ENCODE measurements at places on chromosomes 12 and 14.

GRCh38 chr12:100265732-100266584, 921 bp downstream of the DEPDC4 start:
- DNase-seq = no peak

DNA sequence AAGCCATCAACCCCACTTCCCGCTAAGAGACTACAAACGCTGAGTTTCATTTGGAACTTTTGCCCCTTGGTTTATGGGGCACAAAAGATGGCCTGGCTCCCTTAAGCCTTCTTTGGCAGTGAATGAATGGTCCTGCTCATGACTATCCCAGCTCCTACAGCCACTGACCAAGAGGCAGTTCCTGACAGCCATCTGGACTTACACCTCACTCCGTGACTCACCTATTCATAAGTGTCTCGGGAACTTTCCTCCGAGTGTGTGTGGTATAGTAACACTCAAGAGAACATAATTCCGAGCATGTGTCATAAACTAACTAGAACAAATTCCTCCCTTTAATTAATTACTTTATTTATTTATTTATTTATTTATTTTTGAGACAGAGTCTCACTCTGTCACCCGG, 51.9 kb upstream of the NUDT4 start:
- DNase-seq = no peak

GRCh38 chr12:62817556-62818271, 117.2 kb downstream of the PPM1H start:
- no peak for DNase-seq

- no peak for DNase-seq
Measured at GRCh38 chr12:55707841-55708694, at the start of gene ITGA7. Gene ITGA7, minus strand, starts transcription at chr12:55707904. Its CDS starts 222 bp downstream, at chr12:55707682.

DNA sequence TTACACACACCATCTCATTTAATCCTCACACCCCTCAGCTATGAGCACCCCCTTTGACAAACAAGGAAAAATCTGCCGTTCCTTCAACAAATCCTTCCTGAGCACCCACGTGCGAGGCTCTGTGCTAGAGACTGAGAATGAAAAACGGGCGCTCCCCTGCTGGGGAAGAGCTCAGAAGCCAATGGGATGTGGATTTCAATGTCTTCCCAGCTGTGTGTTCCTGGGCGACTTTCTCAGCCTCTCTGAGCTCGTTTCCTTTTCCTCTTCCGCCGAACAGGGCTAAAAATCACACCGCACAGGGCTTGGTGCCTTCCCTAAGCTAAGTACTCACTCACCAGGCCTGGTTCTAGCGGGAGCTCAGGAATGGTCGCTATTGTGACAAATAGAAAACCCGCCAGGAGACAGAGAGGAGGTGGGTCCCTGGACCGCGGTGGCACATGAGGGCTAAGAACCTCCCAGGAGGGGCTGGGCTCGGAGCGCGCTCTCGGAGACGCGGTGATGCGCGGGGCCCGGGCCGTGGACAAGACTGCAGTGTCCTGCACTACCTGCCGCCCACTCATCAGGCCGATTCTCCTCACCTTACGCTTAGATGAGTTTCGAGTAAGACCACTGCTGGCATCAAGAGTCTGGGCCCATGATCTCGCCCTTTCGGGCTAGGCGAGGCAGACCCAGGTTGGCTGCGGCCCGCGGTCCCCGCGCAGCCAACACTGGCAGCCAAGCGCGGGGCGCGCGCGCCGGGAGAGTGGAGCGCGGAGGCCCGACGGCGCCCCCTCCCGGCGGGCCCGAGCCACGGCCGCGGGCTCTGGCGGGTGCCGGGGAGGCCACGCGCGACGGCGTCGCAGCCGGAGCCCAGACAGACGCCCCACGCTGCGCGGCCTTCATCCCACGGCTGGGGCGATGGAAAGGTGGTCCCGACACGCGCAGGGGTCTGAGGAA, 17.0 kb downstream of the ZDHHC22 start:
- no peak for DNase-seq

DNA sequence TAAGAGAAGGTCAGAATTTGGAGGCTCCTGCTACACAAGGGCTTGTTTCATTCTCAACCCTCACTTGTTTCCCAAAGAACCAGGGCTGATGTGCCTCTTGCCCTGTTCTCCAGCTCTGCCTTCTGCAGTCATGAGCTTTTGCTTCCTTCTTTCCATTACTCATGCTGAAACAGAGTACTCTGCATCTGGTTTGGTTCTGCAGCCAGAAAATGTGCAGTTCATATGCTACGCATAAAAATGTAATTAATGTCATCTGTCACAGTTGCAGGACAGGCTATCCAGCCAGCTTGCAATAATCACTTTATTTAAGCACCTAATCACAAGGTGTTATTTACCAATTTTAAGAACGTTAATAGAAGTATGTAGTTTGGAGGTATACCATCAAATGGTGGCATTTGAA, 150.2 kb downstream of the SRGAP1 start:
- no peak for DNase-seq

DNA sequence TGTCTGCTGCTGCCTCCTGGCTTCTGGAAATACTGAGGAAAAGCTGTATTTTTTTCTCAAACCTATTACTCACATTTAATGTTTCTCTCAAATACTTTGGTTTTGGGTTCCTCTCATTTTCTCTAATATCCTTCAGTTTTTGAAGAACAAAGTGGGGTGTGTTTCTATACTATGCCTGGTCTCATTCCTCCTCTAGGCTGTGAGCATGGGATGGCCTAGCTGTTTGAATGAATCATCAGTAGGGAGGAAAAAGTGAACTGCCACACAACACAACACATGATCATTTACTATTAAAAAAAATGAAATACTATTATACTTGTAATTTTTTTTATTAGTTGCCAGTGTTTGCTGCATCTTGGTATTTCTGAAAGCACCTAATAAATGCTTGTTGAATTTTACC, 11.3 kb upstream of the SMCO3 start:
- DNase-seq = no peak

- no peak for DNase-seq
Measured at GRCh38 chr12:132451172-132451835, 38.6 kb upstream of the FBRSL1 start.

DNA sequence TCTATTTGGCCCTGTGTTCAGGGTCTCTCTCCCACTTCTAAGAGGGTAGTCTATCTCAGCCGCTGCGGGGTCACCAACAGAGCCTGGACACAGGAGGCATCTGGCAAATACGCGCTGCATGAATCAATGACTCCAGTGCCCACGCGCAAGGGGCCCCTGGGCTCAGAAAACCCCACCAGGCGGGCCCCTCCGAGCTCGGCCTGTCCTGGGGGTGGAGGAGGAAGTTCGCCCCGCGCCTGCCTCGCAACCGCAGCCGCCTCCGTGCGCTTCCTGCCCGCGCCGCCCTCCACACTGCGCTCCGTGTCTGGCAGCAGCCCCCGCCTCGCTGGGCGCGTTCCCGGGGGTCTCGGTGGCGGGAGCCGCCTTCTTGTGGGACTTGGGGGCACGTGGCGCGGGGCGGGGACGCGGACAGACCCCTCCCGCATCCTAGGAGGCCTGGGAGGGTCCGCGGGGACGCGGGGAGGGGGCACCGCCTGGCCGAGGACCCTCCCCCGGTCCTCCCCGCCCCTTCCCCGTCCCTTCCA, 811 bp upstream of the FBRSL1 start:
- no peak for DNase-seq

- no peak for DNase-seq
Measured at GRCh38 chr12:102483466-102483865, 3.1 kb upstream of the IGF1 start.

- no peak for DNase-seq
Measured at GRCh38 chr14:50985859-50986331, 41.6 kb upstream of the PYGL start.

- no peak for DNase-seq
Measured at GRCh38 chr14:93304771-93305170, 28.1 kb downstream of the BTBD7 start.

DNA sequence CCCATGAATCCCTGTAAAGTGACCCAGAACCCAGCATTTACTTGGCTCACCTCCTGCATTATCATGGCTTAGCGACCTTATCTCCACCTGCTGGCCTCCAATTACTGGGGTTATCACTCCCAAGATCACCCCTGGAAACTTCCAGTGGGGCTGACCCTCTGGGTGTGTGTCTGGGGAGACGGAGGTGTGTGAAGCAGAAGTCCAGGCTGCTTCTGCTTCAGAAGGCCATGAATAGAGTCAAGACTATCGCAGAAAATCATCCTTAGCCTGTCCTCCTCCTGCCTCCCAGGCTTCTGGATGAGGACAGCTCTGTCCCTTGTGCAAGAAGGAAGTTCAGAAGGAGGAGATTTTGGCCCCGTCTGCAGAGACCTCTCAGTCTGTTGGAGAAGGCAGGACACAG, 408 bp upstream of the KRT72 start:
- no peak for DNase-seq

DNA sequence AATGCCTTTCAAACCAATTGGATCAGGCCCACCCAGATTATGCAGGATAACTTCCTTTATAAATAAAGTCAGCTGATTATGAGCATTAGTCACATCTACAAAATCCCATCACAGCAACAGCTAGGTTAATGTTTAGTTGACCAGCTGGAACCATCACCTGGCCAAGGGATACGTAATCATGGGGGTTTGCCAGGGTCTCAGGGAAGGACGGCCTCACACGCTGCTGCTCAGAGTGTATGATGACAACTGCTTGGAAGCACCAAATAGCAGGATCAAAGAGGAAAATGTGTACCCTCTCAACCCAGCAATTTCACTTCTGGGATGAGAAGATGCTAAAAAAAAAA, 162.6 kb downstream of the SLC15A4 start:
- DNase-seq = no peak

- no peak for DNase-seq
Measured at GRCh38 chr14:76814726-76815645, 2.3 kb upstream of the ANGEL1 start.

DNA sequence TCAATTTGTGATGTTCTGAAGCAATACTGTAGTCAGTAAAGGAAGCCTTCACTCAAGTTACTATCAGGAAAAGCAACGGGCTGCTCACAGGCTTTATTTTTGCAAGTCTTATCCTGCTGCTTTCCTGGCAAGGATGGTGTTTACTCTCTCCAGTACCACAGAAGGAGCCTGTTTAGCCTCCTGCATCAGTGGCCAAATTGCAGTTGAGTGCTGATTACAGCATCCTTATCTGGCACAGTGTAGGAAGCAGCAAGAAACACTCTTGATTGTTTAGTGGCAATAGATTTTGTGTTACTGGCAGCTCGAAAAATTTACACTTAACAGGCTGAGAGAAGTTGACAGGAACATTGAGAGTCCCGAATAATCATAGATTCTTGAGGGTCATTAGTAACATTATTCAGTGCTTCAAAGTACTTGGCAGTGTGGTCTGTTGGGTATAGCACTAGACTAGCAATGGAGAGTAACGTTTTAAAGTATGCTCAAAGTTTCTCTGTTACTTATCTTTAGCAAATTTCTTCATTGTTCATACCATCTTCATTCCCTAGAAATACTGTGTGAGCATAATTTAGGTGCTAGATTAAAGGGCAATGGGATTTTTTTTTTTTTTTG, 11.7 kb downstream of the TULP3 start:
- no peak for DNase-seq

DNA sequence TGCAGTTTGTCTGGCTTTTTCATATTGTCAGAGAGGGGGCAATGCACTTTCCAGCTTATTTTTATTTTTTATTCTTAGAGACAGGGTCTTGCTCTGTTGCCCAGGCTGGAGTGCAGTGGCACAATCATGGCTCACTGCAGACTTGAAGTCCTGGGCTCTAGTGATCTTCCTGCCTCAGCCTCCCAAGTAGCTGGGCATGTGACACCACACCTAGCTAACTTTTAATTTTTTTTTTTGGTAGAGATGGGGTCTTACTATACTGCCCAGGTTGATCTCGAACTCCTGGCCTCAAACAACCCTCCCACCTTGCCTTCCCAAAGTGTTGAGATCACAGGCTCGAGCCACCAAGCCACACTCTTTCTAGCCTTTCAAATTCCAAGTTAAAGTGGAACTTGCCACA, 3.9 kb upstream of the A2ML1 start:
- DNase-seq = no peak

- no peak for DNase-seq
Measured at GRCh38 chr12:87870493-87871460, 158.4 kb downstream of the C12orf50 start.

DNA sequence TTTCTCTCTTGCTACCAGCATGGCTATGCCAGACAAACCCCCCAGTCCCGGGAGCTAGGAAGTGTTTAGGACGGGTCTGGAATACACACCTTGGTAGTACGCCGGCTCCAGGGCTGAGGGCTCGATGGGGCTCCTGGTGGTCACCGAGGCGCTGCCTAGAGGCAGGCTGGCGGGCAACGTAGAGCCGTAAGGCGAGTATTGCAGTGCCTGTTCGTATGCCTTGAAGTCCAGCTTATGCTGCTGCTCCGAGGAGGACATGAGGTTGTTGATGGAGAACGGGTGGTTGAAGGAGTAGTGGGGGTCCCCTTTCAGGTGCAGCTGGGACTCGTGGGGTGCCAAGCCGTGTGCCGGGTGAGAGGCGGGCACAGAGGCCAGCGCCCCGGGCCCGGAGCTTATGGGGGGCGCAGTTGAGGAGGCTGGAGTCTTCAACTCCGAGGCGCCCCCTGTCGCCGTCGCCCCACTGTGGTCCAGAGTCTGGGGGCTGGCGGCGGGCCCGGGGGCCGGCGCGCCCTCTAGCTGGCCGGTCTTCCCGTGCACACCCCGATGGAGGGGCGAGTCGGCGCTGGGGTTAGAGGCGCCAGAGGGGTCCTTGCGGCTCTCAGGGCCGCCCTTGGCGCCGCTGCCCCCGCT, 3.6 kb downstream of the FOXA1 start:
- DNase-seq = no peak

DNA sequence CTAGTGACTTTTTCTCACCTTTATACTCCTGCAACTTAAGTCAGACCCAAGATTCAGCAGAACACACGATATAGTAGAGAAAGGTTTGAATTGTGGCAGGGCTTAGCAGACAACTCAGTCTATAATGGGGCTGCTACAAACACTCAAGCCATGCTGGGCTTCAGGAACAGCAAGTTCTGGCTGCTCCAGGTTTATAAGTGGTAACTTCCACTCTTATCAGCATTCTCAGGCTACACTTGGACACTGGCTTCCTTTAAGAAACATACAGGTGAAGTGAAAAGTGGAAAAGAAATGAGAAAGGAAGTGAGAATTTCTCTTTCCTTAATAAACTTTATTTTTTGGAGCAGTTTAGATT, 21.7 kb downstream of the PLEKHD1 start:
- DNase-seq = no peak

DNA sequence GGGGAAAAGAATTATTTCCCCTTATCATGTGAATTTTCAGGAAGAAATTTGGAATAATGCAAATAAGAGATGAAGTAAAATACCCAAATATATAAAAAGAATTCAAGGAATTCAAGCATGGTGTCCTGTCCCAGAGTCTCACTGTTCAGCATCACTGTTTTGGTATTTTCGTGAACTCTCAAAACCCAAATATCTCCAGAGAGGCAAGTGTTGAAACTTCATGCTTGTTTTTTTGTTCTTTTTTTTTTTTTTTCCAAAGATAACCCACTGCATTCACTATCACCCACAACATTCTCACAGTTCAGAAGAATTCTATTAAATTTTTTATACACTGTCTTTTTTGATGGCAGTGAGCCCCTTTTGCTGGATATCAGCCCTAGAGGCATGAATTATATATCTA, 354.9 kb downstream of the DIO2 start:
- DNase-seq = no peak

- no peak for DNase-seq
Measured at GRCh38 chr12:40011775-40012129, 94.1 kb downstream of the SLC2A13 start.

Data from cortex of kidney (tissue), 1 donor.